Suppressor macrophage (primary cell): ENCODE measurements at places on chromosomes 3 and 15.

GRCh38 chr3:110066206-110066605 is 728.9 kb upstream of the DPPA4 start:
- no peak for DNase-seq

- DNase-seq: no peak
These were observed 969.4 kb downstream of the PLOD2 start for GRCh38 chr3:145191543-145191942.

GRCh38 chr3:146100180-146100579 is 60.8 kb downstream of the PLOD2 start:
- no peak for DNase-seq

DNA sequence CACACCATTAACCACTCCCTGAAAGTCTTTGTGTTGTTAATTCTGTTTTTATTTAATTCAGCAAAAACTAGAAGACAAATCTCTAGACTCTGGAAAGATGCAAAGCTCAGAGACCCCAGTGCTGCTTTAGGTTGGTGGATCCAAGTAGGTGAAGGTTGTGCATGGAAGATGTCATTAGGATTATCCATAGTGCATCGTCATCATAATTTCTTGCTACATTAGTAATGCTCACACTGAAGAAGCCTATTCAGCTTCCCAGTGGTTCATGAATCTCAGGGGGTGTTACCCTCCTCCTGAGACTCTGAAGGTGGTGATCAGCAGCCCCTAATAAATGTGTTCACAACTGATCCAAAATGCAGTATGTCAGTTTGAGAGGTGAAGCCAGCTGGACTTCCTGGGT is 272.8 kb downstream of the CD47 start:
- DNase-seq: no peak

DNA sequence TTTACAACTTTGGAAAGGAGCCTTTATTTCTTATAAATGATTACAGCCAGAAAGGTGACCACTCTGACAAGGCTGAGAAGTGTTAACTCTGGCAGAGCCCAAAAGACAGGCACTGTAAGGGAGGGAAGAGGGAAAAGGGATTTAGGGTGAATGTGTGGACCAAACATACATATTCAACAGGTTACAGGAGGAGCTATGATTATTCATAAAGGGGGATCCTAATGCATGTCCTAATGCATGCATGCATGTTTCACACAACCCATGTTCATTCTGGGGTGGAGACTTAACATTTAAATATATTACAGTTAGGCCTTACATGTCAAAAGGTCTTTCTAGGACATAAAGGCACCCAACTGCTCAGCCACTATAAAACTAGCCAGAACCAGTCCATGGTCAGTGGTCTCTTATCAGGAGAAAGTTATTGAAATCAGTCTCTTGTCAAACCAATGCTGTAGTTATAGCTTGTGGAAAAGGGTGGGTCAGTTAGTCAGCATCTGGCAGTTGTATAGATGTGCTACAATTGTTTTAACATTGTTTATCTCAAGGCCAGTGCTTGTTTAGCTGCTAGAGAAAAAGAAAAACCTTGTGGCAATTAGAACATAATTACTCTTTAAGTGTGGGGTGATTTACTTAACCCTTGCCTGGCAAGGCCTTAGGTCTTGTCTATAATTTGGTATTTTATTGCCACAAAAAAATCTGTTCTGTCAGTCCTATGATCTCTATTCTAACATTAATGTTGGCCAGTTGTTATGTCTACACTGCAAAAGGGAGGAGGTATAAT is 77.5 kb downstream of the RAD18 start:
- DNase-seq: no peak

DNA sequence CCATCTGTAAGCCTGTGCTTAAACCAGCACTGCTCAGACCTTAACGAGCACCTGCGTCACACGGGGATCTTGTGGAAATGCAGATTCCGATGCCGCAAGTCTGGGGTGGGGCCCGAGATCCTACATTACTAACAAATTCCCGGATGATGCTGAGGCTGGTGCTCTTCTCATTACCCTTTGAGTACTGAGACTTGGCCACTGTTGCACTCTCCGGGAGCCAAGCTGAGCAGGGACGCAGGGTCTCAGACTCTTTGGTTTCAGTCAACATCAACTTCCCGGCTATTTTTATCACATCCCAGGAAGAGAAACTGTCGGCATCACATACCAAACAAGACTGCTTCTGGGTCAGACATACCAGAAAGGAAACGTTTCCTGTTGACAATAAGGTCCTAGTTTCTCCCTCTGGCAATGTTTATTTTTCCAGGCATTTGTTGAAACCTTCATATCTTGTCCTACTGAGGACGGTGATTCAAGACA is 276.6 kb downstream of the SHQ1 start:
- DNase-seq: no peak

GRCh38 chr3:58333206-58334012 is 717 bp downstream of the PXK start:
- DNase-seq: peak; percentile 33

- no peak for DNase-seq
These were observed 226.7 kb downstream of the THSD4 start for GRCh38 chr15:71341811-71342550.
